Skeletal muscle tissue (tissue), 5 donors: ENCODE measurements at places on chromosomes 6 and 20. TPM values are rescaled to one million over a fixed set of nuclear protein-coding genes. Genes with fewer than 3 reads are reported as not detected.

HAO1 gene
- total RNA-seq: not detected

HLA-G gene
- not detected for total RNA-seq

FAM83D gene
- 4.2 TPM for total RNA-seq

BTNL2 gene
- not detected for total RNA-seq

CDKAL1 gene
- 42.8 TPM for total RNA-seq

SLC25A27 gene
- 8.9 TPM for total RNA-seq

HCK gene
- total RNA-seq: 8.4 TPM

C4B gene
- 18.3 TPM for total RNA-seq

TPX2 gene
- 8.4 TPM for total RNA-seq

PROKR2 gene
- not detected for total RNA-seq

C20orf141 gene
- total RNA-seq: not detected

DAAM2 gene
- 31.8 TPM for total RNA-seq

CD93 gene
- total RNA-seq: 76.7 TPM

BNIP5 gene
- not detected for total RNA-seq

CDSN gene
- total RNA-seq: not detected

PBOV1 gene
- not detected for total RNA-seq

CST1 gene
- total RNA-seq: not detected

TMX4 gene
- 13.6 TPM for total RNA-seq

PTGIS gene
- total RNA-seq: 25.6 TPM

PTPRT gene
- total RNA-seq: 1.0 TPM

C6orf136 gene
- total RNA-seq: 9.9 TPM

BFSP1 gene
- 1.0 TPM for total RNA-seq

SEMG1 gene
- total RNA-seq: not detected

ZKSCAN3 gene
- 6.3 TPM for total RNA-seq

ZSCAN31 gene
- total RNA-seq: 12.5 TPM
